ENCODE measurements at places on chromosomes 3 and 15.

GRCh38 chr3:82386647-82387046 is 625.2 kb upstream of the GBE1 start:
- DNase-seq: no peak

DNA sequence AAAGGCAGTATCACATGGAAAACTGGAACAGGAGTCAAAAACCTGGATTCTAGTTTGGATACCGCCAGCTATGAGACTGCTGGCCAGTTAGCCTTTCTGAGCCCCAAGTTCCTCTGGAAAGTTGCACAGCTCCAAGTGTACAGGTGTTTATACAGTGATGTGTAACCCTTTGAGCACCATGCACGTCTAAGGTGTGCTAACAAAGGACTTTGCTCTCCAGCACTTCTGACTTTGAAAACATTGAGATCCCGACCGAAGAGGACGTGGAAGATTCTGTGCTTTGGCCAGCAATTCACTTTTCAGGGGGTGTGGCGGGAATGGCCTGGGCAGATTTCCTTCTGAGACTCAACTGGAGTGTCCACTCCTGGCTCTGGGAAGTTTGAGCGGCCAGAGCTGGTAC is 45.8 kb upstream of the UMPS start:
- DNase-seq: no peak

- no peak for DNase-seq
These were observed 16.6 kb downstream of the CHCHD6 start for GRCh38 chr3:126720596-126720995.

DNA sequence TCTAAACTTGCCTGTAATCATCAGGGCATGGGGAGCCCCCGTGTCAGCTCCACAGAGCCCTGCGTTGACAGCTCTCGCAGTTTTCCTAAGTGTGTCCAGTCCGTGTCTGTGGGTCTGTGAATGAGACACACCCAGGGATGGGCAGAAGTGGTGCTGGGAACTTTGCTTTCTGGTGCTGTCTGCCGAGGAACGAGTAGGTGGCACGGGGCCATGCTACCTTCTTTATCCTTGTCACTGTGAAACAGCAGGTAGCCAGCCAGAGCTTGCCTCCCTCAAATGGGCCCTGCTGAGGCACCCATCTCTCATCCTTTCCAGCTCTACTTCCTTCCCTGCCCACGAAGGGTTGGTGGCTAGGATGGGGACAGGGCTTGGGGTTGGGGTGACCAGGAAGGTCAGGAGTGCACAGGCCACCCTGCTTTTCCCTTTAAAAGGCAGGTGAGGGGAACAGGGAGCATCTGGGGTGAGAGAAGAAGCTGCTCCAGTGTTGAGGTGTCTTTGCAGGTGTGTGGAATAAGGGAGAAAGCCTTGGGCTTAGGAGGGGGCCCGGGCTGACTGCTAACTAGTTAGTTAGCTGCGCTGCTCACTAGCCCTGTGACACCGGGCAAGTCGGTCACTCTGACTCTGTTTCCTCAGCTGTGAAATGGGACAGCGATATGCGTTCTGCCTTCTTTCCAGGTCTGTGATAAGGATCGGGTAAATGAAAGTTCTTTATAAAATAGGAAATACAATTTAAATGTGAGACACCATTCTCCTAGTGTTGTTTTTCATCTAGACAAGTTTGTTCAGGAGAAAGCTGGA is 27.9 kb downstream of the PDIA5 start:
- DNase-seq: peak; percentile 29

- no peak for DNase-seq
These were observed 528.8 kb downstream of the SHQ1 start for GRCh38 chr3:72319194-72320094.

DNA sequence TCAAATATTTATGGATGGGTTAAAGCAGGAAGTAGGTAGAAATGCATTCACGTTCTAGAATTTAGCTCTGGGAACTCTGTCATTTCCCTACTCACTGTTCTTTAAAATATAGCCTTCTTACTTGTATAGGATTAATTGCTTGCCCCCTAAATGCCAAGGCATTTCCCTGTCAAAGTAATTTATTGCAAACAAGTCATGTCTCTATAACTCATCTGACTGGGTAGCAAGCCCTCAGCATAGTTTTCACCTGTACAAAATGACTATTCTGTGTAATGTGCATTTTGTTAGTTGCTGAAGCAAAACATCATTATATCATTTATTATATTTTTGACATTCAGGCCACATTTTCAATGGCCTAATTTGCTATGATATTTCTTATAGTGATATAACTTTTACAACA is 1308.2 kb upstream of the EPHA6 start:
- no peak for DNase-seq

Measured in RWPE2 (cell line).